ENCODE measurements at places on chromosomes 6 and 20. TPM values are rescaled to one million over a fixed set of nuclear protein-coding genes. Genes with fewer than 3 reads are reported as not detected.

The ZNF322 gene
- polyA plus RNA-seq: 17.7 TPM

The PCK1 gene
- not detected for polyA plus RNA-seq

The PDYN gene
- polyA plus RNA-seq: not detected

The FAM210B gene
- polyA plus RNA-seq: 1.1 TPM

The C2 gene
- polyA plus RNA-seq: 0.11 TPM

The SEL1L2 gene
- not detected for polyA plus RNA-seq

The HLA-F gene
- 127 TPM for polyA plus RNA-seq

The BACH2 gene
- polyA plus RNA-seq: not detected

The EPB41L1 gene
- 0.24 TPM for polyA plus RNA-seq

The IRF4 gene
- 295 TPM for polyA plus RNA-seq

The ADGRG6 gene
- 0.24 TPM for polyA plus RNA-seq

The CCN2 gene
- polyA plus RNA-seq: 0.64 TPM

The FBXL4 gene
- polyA plus RNA-seq: 7.6 TPM

The BEND3 gene
- 2.4 TPM for polyA plus RNA-seq

The DEFB114 gene
- not detected for polyA plus RNA-seq

The SGK2 gene
- polyA plus RNA-seq: not detected

The ADAM33 gene
- not detected for polyA plus RNA-seq

The ID4 gene
- not detected for polyA plus RNA-seq

The IP6K3 gene
- not detected for polyA plus RNA-seq

The ZBTB12 gene
- polyA plus RNA-seq: not detected

All from GM12878 (cell line).